Central memory CD4-positive, alpha-beta T cell (primary cell): ENCODE measurements at places on chromosomes 7 and 10.

- DNase-seq = no peak
Measured at GRCh38 chr10:4947635-4948596, 15.3 kb upstream of the AKR1C1 start.

- no peak for DNase-seq
Measured at GRCh38 chr10:87636313-87636915, 23.3 kb upstream of the PAPSS2 start.

DNA sequence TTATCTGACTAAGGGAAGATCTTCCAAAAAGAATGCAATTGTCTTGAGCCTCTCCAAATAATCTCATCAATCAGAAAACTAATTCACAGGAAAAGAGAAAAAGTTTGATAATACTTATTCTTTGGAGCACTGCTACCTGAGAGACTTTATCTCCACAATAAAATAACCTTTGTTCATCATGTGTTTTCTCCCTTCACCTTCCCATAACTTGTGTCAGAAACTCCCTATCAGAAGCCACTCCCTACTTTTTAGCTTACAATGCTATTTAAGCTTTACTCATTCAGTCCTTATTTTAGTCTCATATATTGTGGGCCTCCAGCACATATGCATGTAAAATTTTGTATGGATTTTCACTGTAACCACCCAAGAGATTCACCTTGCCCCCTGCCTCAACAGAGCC, 998 bp downstream of the CYP3A43 start:
- no peak for DNase-seq

- no peak for DNase-seq
Measured at GRCh38 chr7:25854608-25855497, 297.1 kb upstream of the NFE2L3 start.

- DNase-seq = no peak
Measured at GRCh38 chr10:97508342-97508741, 9.6 kb downstream of the UBTD1 start.

GRCh38 chr10:95353123-95353522, 62.3 kb upstream of the PDLIM1 start:
- no peak for DNase-seq

DNA sequence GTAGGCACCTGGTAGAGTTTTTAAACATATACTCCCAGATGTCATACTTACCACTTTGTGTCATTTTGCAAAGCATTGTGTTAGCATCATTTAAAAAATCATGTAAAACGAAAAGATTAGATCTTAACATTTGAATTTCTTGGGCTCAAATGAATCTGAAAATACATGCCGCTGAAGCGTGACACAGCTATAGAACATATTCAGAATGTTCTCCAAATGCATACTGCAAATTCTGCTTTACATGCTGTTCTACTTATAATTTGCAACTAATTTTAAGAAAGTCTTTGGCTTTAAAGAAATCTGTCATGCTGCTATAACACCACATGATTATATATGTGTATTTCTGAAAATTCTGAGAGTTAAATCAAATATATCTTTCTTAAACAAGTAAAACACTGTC, 109.2 kb upstream of the CAV2 start:
- DNase-seq = no peak

GRCh38 chr7:104059103-104059502, 69.6 kb upstream of the RELN start:
- DNase-seq = no peak

- no peak for DNase-seq
Measured at GRCh38 chr10:103620891-103621782, 127.6 kb downstream of the NEURL1 start.

DNA sequence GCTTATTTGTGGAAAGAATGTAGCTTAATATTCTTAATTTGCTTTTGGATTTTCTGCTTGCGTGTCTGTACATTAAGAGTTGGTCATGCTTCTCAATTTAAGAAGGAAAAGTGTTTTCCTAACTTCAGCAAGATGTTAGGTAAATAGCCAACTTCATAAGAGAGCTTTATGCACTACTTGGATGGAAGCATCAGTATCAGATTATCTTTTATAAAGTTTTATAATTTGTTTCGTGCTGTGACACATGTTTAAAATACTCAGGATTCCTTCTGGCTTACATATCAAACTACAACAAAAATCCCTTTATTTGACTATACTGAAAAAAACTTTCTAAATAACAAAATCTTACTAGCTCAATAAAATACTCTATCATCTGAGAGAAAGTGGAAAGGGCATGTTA, 34.8 kb upstream of the AGR2 start:
- no peak for DNase-seq

GRCh38 chr10:78846071-78846470, 222.7 kb upstream of the ZMIZ1 start:
- DNase-seq = no peak

DNA sequence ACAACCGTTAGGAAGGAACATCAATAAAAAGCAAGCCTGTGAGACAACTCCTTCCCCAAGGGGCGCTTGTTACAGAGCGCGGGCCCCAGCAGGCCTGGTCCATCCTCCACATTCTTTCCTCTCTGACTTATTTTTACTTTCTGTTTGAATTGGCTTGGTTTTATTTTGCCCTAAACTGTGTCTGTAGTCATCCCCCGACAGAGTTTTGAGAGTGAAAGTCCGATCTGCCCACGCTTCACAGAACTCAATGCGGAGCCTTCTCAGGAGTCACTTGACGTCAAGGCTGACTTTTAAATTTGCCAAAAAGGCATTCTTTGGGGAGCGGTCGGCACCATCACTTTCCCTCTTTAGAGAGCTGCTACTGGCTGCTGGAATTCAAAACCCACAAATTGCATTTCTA, 150.1 kb upstream of the KLF6 start:
- DNase-seq = peak; percentile 56

DNA sequence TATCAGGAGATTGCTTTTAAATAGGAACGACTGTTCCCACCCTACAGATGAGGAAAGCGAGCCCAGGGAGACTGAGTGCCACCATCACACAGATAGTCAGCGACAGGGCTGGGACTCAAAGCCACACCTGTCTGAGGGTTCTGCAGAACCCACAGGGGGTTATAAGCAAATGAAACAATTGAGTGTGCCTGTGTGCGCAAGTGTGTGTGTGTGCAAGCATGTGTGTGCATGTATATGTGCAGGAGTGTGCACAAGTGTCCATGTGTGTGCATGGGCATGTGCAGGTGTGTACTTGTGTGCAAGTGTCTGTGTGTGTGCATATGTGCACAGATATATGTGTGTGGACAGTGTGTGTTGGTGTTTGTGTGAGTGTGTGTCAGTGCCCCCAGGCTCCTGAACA, 280.2 kb downstream of the GRID1 start:
- DNase-seq = no peak

GRCh38 chr7:17907014-17907413, 33.3 kb downstream of the SNX13 start:
- no peak for DNase-seq

DNA sequence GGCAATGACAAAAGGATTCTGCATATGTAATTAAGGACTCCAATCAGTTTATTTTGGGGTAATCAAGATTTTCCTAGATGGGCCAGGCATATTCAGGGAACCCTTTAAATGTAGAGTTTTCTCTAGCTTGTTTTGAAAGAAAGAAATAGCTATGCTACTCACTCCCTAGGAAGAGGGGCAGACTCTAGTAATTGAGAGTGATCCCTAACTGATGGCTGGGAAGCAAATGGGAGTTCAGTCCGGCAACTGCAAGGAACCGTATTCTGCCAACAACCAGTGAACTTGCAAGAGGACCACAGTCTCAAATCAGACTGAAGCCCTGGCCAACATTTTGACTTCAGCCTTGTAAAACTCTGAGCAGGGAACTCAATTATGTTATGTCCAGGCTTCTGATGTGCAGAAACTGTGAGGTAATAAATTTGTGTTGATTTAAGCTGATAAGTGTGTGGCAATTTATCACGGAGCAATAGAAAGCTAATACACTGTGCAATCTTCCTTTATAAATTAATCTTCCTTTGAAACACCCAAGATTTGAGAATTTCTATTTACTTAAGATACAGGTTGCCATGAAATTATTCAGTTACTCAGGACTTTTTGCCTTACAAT, 14.0 kb downstream of the AOAH start:
- DNase-seq = no peak

- no peak for DNase-seq
Measured at GRCh38 chr7:7122701-7123281, 59.6 kb upstream of the C1GALT1 start.

GRCh38 chr10:123743441-123744223, 77.5 kb downstream of the GPR26 start:
- no peak for DNase-seq

DNA sequence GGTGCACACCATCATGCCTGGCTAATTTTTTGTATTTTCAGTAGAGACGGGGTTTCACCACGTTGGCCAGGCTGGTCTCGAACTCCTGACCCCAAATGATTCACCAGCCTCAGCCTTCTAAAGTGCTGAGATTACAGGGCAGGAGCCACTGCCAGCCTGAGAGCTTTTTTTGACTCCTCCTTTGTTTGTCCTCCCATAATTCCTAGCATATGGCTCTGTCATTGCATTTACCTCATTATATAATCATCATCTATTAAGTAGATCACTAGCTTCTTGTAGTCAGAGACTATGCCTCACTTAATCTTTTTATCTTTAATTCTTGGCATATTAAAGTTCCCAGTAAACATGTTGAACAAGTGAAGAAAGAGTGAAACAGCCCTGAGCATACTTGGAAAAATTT, 82.1 kb downstream of the CPEB3 start:
- no peak for DNase-seq

- no peak for DNase-seq
Measured at GRCh38 chr10:11539191-11539868, 72.1 kb downstream of the USP6NL start.

DNA sequence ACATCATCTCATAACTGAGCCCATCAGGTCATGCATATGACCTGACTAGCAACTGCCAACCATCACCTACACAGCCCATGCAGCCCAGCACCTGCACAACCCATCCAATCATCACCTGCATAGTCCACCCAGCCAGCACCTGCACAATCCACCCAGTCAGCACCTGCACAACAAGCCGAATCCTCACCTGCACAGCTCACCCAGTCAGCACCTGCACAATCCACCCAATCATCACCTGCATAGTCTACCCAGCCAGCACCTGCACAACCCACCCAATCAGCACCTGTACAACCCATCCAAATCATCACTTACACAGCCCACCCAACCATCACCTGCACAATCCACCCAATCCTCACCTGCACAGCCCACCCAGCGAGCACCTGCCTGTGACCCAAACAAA, 33.4 kb upstream of the WDFY4 start:
- no peak for DNase-seq

GRCh38 chr7:23475576-23475839, 5.2 kb upstream of the IGF2BP3 start:
- no peak for DNase-seq

- no peak for DNase-seq
Measured at GRCh38 chr10:52950578-52950977, 178.0 kb upstream of the MBL2 start.

DNA sequence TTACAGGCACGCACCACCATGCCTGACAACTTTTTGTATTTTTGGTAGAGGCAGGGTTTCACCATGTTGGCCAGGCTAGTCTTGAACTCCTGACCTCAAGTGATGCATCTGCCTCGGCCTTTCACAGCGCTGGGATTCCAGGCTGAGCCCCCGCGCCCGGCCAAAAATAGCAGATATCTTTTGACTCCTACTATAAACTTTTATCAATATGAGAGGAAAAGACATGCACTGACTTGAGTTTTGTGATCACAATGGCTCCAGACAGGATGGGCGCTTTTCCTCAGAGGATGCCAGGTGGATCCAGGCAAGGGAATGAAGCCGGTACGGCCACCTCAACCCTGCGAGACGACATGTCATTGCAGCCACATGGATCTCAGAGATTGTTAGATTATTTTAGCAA, 123.9 kb downstream of the DNAJB6 start:
- no peak for DNase-seq

- no peak for DNase-seq
Measured at GRCh38 chr10:13983035-13983434, 347.7 kb downstream of the FRMD4A start.

DNA sequence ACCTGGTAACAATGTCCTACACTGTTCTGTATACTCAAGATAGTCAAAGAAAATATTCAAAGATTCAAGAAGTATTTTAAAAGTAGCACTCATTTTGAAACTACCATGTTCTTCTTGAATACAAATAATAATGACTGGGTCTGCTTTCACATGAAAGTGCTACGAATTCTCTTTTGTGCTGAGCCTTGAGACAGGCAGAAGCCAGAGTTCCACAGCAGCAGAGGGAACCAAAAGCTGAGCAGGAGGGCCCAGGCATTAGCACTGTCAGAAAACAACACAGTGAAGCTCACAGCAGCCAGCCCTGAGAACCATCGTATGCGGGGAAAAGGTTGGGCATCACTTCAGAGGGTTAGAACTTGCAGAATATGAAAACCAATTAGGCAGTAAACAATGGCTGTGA, 38.9 kb downstream of the ANKMY2 start:
- DNase-seq = no peak

DNA sequence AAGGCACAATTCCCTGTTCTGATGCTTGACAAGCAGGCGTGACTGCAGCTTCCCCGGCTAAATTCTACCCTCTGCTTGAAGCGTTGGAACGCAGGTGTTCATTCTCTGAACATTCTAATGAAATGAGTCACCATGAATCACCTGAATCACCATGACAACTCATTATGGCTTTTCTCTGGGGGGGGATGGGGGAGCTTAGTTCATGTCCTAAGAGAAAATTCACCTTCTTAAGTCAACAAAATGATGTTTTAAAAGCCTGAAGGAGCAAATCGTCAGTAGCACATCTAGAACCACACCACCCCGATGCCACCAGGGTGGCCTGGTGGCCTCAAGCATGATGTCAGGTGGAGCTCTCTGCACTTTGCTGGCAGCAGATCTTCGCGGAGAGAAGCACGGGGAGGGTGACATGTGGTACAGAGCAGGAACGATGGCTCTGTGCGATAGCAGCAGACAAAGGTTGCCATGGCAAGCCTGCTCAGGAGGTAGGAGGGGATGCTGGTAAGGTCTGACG, 33.7 kb downstream of the DDC start:
- no peak for DNase-seq

DNA sequence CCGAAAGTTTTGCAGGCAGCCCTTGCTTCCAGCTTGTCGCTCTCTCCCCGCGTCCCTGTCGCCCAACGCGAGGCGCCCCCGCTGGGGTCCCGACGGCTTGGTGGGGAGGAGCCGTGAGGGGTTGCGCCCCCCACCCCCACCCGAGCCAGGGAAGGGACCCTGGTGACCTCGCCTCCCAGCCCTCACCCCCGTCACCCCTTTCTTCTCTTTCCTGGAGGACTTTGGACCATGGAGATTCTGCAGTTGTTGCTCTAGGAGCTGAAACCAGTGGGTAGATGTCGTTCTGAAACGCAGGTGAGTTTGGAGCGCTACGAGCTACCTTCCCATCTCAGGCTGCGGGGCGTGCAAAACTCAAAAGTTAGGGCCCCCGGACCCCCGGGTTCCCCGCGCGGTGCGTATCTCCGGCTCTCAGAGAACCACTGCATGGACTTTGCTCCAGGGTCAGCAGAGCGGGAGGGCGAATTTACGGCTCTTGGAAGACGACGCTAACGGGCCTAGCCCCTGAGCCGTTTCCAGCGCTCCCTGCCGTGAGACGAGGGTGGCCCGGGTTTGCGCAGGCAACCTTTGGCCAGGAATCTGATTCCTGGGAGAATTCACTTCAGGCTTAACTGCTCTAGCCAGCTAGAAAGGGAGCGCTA, 684 bp upstream of the ATXN7L1 start:
- DNase-seq = peak; percentile 14

- DNase-seq = no peak
Measured at GRCh38 chr7:135189221-135189662, 18.7 kb upstream of the CYREN start.

- no peak for DNase-seq
Measured at GRCh38 chr7:51234139-51234538, 82.5 kb downstream of the COBL start.

GRCh38 chr7:55521917-55522902, 50.1 kb downstream of the VOPP1 start:
- DNase-seq = no peak
